ENCODE measurements at places on chromosomes 1 and 21.

- no peak for DNase-seq
These were observed 19.1 kb downstream of the SLC25A33 start for GRCh38 chr1:9558271-9558945.

- peak; percentile 63 for DNase-seq
These were observed 6.9 kb upstream of the S100A2 start for GRCh38 chr1:153572569-153573015.

GRCh38 chr21:42523941-42524340 lies 10.3 kb downstream of the SLC37A1 start:
- DNase-seq: no peak

DNA sequence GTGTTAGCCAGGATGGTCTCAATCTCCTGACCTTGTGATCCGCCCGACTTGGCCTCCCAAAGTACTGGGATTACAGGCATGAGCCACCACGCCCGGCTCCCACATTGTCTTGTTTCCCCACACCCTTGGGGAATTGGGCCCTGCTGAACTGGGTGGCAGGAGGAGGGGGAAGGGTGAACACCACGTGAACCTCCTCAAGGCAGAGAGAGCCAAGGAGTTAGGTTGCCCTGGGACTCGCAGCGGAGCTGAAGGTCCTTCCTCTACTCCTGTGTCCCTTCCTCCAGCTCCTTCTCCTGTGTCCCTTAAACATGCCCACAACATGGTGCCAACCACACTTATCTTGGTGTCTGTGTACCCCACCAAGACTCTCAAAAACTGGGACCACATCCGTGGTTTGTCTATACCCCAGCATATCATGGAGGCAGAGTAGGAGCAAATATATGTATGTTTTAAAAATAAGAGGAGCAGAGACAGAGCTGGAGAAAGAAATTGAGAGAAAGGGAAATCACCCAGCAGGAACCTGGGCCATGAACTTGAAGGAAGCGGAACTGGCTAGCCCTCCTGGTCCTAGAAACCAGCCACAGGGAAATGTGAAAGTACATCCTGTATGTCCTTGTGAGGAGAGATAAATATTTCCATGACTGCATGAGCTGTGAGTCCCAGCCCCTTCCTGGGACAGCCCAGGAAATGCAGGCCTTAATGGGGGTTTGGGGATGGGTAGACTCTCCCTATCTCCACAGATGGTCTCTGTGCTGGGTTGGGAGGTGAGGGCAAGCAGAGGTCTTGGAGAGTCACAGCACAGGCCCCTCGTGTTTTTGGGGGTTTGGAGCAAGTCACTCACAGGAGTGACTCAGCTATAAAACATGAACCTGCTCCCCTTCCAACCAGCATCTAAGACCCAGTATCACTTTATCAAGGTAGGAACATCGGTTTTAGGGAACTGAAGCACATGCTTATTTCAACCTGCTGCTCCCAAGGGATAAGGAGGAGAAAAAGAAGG lies 9.4 kb upstream of the TAL1 start:
- no peak for DNase-seq

- no peak for DNase-seq
These were observed 50.1 kb downstream of the RASAL2 start for GRCh38 chr1:178143730-178144690.

- DNase-seq: no peak
These were observed 38.1 kb upstream of the NBL1 start for GRCh38 chr1:19605967-19606366.

GRCh38 chr1:9733160-9733789 lies 81.7 kb downstream of the PIK3CD start:
- DNase-seq: no peak
